SIG-M5 (cell line): ENCODE measurements at places on chromosomes 5 and 9.
A peak's percentile ranks its signal among the peaks of the same experiment; 100 is the strongest.

DNA sequence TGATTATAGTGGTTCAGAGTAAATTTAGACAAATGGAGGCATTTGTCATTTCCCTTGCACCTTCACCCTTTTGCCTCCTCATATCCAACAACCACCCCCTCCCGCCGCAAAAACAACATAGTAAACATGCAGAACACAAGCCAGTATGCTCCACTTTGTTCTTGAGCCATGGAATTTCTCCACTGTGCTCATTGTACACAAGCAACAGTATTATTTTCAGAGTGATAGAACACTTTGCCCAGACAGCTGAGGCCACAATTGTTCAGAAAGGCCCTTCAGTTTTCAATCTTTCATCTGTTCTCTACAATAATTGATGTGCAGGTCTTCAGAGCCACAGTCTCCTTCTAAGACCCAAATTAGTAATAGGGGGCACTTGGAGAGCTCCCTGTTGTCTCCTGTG lies 272.8 kb upstream of the SLC30A5 start:
- no peak for DNase-seq

DNA sequence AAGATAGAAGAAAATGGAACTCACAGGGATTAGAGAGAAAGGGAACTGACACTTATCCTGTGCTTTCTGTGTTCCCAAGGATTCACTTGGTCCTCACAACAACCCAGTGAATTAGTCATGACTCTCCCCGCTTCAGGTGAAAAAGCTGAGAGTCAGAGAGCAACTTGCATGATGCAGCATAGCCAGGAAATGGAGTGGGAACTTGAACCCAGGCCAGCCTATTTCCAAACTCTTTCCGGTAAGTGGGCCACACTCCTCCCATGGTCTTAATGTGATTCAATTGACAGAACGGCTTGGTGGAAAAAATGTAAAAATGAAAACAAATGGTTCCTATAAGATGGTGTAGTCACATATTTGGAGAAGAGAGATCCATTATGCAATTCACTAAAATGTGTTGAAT lies 45.9 kb upstream of the CEMIP2 start:
- DNase-seq = no peak

DNA sequence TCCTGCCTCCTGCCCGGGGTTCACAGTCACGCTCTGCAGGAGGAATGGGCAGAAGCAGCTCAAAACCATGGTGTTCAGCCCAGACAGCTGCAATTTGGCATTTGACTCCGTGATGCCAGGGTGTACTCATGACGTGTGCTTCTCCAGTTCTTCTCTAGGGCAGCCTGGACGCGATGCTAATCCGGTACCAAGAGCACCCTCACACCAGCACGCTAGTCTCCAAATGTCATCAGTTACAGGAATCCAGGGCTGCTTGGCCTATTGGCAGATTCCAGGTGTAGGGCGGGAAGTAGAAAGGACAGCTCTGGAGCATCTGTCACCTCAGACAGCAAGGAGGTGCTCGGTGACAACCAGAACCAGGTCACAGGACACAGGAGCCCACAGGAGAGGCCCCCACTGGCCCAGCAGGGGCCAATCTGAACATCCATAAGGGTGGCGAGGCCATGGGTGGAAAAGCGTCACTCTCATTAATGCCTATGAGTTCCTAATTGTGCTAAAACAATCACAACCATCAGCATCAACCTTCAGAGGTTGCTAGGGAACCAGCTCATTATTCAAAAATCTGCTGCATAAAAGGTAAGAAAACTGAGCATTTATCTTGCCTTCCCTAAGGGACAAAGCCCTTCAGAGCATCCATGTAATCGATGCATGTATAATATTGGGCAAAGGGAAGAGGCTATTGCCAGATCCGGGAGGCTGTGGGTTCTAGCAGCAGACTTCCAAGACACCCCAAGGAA lies 241.9 kb upstream of the IRX4 start:
- DNase-seq = no peak

- no peak for DNase-seq
Observed at GRCh38 chr9:35529161-35529823, 39.4 kb downstream of the RUSC2 start.

GRCh38 chr5:1318659-1319251 lies 23.9 kb upstream of the TERT start:
- no peak for DNase-seq

- no peak for DNase-seq
Observed at GRCh38 chr5:96094904-96095303, 133.3 kb upstream of the ELL2 start.

GRCh38 chr5:120463991-120464626 lies at the start of gene PRR16:
Gene PRR16, plus strand, starts transcription at chr5:120464300.
- DNase-seq = no peak

DNA sequence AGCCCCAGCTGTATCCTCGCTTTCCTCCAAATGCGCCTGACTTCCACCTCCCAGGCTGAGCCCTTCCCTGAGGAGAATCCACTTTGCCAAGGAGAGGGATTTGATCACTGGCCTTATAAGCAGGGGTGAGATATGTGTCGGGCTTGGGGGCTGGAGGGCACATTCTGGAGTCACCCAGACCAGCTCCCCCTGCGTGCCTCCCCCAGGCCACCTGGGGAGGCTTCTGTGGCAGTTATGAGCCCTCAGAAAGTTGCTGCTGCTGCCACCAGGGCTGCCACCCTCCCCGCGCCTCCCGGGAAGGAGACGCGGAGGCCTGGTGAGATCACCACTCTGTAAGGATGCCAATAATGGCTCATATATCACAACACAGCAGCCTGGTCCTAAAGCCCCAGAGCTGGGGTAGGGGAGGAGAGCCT lies 211.5 kb downstream of the PAPPA start:
- DNase-seq = no peak

- DNase-seq = no peak
Observed at GRCh38 chr9:36963346-36963745, 70.7 kb downstream of the PAX5 start.

- no peak for DNase-seq
Observed at GRCh38 chr5:74056789-74057164, 430.8 kb downstream of the ARHGEF28 start.

GRCh38 chr5:92022415-92023140 lies 639.5 kb upstream of the ARRDC3 start:
- DNase-seq = no peak

DNA sequence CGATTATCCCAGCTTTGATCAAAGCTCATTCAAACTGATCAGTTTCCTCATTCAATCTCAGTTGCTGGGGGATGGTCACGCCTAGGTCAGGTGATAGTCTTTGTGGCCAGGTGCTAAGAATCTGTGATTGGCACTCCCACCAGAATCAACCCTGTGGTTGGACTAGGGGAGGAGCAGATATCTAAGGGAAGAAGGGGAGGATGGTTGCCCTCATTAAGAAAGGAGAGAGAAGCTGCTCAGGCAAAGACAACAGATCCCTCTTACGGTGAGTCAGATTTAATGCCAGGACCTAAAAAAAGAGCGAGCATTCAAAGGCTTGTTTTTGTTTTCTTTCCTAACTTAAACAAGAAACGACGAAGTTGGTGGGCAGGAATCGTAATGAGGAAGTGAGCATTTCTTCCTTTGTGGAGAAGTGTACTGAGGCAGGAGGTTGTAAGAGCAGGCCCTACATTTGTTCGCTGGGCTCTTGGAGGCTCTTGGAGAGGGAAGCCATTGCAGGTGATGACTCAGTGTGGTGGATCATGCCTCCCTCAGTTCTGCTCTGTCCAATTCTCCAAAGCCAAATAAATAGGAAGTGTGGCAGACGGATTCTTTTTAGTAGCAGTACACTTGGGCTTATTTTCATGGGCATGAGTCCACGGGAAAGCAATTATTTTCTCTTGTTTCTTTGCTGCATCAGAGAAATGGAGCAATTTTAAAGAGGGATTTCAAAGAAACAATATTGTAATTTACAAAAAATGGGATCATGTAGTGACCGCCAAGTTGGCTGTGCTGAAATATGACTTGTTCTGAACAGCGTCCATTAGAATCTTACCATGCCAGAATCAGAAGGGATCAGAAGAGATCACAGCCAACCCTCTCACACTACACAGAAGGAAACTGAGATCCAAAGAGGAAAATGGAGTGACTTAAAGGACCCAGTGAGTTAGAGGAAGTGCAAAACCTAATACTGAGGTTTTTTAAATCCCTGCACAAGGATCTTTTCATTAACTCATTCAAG lies 18.7 kb upstream of the TGFBR1 start:
- peak; percentile 65 for DNase-seq

DNA sequence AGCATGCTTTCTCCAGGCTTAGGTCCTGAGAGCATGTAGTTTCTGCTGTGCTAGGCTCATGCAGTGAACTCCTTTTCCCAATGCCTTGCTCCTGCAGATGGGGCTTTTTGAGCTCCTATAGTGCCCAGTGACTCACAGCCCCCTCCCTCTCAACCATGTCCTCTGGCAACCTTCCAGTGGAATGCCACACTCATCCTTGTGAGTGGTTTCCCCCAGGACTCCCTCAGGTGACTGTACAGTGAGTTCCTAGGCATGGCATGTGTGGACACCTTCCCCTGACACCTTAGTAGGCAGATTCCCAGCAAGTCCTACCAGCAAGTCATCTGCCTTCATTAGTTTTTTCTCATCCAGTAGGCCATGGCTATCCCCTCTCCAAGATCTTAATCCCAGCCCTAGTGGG lies 72.4 kb upstream of the CXCL14 start:
- no peak for DNase-seq

DNA sequence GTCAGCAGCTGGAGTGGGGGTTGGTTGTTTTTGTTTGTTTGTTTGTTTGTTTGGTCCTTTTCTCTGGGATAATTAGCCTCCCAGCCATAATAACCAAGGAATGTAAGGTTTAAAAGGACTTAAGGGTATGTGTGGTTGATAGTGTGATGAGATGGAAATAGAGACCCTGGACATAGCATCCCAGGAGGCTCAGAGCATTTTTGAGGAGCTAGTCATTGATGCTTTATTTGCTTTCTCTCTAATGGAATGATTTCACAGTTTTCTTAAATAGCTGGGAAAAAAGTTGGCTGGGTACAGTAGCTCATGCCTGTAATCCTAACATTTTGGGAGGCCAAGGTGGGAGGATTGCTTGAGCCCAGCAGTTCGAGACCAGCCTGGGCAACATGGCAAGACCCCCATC lies 45.1 kb downstream of the TTC1 start:
- no peak for DNase-seq

GRCh38 chr5:16590685-16591084 lies 26.1 kb downstream of the RETREG1 start:
- DNase-seq = no peak

DNA sequence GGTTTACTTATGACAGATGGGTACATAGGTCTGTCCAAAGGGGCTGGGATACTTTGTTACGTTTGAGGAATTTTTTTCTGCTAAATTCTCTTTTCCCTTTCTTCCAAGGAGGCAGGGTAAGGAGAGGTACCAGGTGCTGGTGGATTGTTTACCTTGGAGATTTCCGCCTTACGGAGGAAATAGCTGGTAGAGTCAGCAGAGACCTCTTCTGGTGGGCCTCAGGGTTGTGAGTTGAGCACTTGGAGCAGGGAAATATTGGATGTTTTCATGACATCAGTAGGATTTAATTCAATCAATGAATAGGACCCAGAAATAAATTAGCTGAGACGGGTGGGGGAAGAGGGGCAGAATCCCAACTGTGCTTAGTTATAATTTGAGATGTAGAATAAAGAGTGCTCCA lies 60.0 kb upstream of the TAF11L2 start:
- DNase-seq = no peak

GRCh38 chr9:28177925-28178324 lies 604.6 kb upstream of the C9orf72 start:
- no peak for DNase-seq

DNA sequence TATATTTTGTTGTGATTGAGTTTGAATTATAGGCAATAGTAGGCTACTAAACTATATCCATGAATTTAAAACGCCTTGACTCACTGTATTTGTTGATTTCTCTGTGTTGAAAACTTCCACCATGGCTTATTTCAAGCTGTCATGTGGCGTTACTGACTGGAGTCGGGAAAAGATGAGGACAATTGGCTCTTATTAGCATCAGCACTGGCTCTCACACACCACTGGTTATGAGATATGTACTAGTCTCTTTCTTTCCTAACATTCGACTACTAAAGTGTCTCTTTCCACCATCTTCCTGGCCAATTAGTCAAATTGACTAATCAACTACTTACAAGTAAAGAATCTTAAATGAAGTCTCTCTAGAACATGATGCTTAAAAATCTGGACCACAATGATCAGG lies 9.1 kb upstream of the DAB2 start:
- DNase-seq = no peak

DNA sequence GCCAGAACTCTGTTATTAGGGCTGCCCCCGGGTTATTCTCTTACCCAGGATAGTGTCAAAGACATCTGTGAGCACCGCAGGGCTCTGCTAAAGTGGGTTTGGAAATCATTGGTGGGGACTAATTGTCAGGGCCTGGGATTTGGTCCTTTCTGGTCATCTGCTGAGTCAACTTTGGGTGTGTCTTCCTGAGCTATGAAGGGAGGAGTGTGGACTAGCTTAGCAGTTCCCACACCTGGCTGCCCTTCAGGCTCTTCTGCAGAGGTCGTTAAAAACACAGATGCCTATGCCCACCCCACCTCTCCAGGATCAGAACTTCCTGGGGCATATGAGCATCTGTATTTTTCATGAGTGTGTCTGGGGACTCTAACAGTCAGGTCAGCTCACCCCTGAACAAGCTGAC lies 352.2 kb downstream of the SLIT3 start:
- DNase-seq = no peak

- no peak for DNase-seq
Observed at GRCh38 chr9:85944672-85945071, 3.7 kb downstream of the NAA35 start.

DNA sequence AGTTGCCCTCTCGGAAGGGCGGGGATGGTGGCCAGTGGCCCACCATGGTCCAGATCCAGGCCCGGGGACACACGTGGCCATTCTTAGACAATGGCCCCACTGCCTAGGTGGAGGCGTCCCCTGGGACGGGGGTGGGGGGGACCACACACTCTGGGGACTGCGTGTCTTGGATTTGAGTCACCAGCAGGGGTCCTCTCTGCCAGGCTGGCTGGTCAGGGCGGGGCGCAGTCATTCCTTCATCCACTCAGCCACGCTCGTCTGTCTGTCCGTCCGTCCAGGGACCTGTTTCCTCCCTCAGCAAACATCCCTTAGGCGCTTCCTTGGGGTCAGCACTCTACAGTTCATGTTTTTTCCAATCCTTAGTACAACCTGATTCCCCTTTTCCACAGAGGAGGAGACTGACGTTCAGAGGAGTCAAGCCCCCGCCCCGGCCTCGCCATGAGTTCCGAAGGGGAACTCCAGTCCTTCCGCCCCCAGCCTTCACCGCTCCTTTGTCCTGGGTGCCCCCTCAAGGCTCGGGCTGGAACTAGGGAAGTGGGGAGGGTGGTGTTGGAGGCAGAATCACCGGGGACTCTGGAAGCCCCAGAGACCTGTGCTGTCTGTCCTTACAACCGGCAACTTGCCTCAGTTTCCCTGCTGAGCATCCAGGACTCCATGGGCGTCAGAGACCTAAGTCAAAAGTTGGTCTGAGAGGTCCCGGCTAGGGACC lies 276.6 kb upstream of the MVB12B start:
- no peak for DNase-seq

- no peak for DNase-seq
Observed at GRCh38 chr9:93681269-93682154, 105.1 kb downstream of the PHF2 start.

- no peak for DNase-seq
Observed at GRCh38 chr9:106753155-106753671, 109.8 kb upstream of the ZNF462 start.

GRCh38 chr9:94794476-94795167 lies 68.1 kb downstream of the AOPEP start:
- DNase-seq = no peak

- DNase-seq = no peak
Observed at GRCh38 chr9:25733336-25733982, 55.2 kb upstream of the TUSC1 start.

- no peak for DNase-seq
Observed at GRCh38 chr5:127673117-127673800, 24.4 kb downstream of the CTXN3 start.

- DNase-seq = no peak
Observed at GRCh38 chr5:134124289-134125038, 10.0 kb downstream of the TCF7 start.
